ENCODE measurements at places on chromosomes 16 and 17. TPM values are rescaled to one million over a fixed set of nuclear protein-coding genes. Genes with fewer than 3 reads are reported as not detected.

Gene RAB34
- total RNA-seq = 150 TPM

DNA sequence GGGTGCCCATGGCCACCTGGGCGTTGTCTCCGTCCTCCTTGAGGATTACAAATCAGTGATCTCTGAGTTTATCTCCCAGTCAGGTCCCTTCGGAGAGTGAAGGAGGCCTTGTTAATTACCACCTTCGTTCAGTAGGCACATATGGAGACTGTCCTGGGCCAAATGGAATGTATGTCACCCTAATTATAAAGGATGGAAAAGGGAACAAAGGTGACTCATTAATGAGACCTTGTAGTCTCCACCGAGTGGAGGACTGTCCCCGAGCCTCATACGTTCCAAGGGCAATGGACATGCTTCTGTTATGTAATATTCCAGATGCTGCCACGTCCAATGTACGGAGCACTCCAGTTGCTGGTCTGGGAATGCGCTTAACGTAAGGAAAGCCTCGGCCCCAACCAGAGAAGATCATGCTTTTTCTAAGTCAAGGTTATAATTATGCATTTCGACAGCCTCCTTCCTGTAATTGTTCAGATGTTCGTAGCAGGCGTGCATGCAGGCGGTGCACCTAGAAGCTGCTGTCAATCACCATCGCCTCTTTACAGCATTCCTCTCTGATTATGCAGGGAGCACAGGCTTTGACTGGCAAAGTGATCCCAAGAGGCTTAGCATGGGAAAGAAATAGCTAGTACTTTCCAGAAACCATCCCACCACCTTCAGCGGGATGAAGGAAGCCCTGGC, 22.4 kb upstream of the SEC14L1 start:
- no peak for DNase-seq

Gene ZSCAN10
- 0.34 TPM for total RNA-seq

- DNase-seq = no peak
These were observed 610.1 kb downstream of the TOX3 start for GRCh38 chr16:51936846-51937245.

DNA sequence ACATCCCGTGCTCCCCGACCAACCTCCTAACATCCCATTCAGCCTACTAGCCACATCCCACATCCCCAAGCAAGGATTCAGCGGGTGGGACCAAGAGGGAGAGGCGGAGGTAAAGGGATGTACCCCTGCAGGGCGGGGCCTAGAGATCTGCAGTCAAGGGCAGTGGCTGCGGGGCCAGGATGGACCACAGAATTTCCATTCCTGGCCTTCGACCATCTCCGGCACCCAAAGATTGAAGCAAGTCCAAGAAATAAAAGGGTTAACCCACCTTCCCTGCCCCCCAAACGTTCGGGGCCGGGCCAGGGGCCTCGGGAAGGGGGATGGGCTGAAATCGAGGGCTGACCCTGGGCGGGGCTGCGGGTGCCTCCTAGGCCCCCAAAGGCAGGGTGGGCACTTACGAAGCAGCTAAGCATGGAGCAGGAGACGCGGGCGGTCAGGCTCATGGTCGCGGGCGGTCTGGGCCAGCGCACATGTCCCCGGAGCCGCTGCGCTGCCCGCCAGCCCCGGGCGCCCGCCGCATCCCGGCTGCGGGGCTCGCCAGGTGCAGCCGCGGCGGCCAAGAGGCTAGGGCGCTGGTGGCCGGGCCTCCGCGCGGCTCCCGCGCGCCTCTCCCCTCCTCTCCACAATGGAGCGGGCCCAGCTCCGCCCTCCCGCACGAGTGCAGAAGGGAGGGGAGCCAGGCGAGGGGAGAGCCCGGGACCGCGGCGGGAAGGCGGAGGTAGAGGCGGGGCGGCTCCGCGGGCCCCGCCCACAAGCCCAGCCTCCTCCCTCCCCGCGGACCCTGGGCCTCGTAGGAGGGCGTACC, at the start of gene MTMR4:
Gene MTMR4 (minus strand): TSS at position 674 of the 805 bp plus-strand sequence. CDS start 231 bp downstream, at position 443.
- DNase-seq = peak; percentile 77

- peak; percentile 60 for DNase-seq
These were observed 58.3 kb upstream of the ARHGAP44 start for GRCh38 chr17:12730931-12731521.

DNA sequence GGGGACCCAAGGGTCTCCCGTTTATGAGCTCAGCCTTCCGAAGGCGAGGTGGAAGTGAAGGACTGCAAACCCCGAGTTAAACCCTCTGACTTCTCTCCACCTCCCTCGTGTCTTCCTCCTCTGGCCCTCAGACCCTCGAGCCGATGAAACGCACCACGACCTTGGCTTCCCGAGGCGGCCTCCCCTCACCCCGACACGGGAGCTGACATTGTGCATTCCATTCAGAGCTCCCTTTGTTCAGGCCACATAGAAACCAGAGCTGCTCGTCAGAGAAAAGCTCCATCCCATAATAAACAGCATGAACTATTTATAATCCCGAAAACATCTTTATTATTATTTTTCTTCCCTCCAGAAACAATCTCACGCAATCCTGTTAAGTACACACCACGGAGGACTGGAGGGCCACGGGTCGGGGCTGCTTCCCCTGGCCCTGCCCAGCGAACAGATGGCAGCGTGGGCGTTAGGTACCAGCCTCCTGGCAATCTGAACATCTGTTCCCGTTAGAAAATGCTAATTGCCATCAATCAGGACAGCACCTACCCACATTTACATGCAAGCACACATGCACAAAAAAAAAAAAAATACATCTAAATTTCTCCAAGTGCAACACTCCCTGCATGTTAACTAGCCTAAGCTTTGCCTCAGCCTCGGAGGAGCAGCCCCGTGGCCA, 145.7 kb downstream of the RBFOX3 start:
- DNase-seq = no peak

- no peak for DNase-seq
These were observed 26.5 kb upstream of the FAAP100 start for GRCh38 chr17:81578561-81579225.

Gene CES5A
- not detected for total RNA-seq

DNA sequence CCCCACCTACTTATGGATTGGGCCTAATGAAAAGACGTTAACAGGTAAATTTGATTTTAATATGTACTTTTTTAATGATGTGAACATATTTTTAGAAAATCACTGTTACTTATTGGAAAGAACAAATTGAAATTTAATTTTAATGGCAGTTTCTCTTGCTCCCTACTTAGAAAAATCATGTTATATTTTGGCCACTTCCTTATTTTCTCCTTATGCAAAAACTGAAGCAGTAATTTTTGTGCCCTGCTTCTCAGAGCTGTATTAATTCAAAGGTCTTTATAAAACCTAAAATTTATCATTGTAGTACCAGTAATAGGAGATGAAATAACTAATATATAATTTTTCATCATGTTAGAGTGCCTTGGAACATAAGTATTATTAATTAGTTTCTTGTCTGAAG, 2.8 kb downstream of the ZPBP2 start:
- DNase-seq = no peak

GRCh38 chr17:20074001-20074400, 64.8 kb downstream of the SPECC1 start:
- DNase-seq = no peak

DNA sequence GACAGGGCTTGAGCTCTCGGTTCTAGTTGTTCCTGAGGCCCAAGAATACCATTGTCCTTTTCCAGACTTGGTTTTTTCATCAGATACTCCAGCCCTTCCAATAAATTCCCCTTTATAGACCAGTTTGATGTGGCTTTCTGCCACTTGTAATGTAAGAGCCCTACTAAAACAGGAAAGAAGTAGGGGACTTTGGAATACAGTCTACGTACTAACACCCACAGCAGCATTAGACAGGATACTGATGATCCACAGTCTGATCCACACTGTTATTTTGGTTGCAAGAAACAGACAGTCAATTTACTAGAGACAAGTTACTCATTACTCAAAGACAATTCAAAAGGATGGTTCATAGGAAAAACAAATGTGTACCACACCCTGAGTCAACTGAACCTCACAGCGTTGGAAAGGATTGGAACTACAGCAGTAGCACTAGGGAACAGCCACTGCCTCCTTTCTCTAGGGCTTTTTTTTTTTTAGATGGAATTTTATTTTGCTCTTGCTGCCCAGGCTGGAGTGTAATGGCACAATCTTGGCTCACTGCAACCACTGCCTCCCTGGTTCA, 45.9 kb upstream of the MED13 start:
- DNase-seq = no peak

Gene TBX6
- 3.5 TPM for total RNA-seq

GRCh38 chr17:27352448-27353032, 58.6 kb downstream of the WSB1 start:
- DNase-seq = no peak

Gene DOK4
- total RNA-seq = 35.0 TPM

Data from progenitor cell of endocrine pancreas (in vitro differentiated cells).